ENCODE measurements at places on chromosomes 3 and 15.

- DNase-seq, result no peak
Observed at GRCh38 chr15:84648539-84648938, 5.5 kb downstream of the WDR73 start.

- DNase-seq, result no peak
Observed at GRCh38 chr3:194481103-194481502, 5.7 kb downstream of the ATP13A3 start.

DNA sequence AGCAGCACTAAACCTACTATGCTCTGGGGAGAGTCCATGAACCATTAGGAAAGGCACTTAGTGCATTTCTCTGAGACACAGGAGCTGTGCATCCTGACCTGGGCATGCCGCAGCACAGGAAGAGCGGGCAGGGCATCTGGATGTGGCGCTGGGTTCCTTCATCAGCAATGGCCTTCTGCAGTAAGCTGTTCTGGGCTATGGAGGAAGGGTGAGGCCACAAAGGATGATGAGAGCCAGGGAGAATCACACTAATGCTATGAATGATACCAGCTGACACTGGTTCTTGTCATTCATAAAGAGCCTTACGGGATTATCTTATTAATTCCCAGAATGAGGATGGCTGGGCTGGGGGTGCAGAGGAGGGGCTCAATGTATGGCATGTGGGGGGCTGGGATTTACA, 12.7 kb upstream of the SCN10A start:
- DNase-seq, result no peak

DNA sequence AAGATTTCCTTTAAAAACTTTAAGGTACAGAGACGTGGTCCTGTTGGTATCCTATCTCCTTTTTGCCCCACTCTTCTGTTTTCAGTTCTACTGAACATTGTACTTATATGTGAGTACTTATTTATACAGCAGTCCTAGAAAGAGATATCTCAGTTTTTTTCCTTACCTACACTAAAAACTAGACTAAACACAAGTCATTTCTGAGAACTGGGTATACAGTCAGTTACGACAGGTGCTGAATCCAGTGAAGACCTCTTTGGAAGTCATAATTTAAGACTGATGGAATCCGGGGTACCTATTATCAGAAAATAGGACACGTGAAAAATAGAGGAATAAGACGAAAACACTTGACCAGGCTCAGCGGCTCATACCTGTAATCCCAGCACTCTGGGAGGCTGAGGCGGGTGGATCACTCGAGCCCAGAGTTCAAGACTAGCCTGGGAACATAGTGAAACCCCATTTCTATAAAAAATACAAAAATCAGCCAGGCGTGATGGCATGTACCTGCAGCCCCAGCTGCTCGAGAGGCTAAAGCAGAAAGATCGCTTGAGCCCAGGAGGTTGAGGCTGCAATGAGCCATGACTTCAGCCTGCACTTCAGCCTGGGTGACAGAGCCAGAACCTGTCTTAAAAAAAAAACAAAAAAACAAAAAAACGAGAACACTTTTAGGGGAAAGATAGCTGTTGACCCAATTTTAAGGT, 76.3 kb downstream of the KLHL25 start:
- DNase-seq, result no peak

- no peak for DNase-seq
Observed at GRCh38 chr3:6510713-6511112, 350.2 kb upstream of the GRM7 start.

- DNase-seq, result no peak
Observed at GRCh38 chr15:79942741-79943481, 28.1 kb downstream of the BCL2A1 start.

- DNase-seq, result no peak
Observed at GRCh38 chr3:40299721-40300335, 9.7 kb upstream of the EIF1B start.

- DNase-seq, result no peak
Observed at GRCh38 chr3:193744822-193745684, 152.0 kb downstream of the OPA1 start.

GRCh38 chr15:57550640-57551039, 41.1 kb upstream of the MYZAP start:
- DNase-seq, result peak; percentile 75

GRCh38 chr3:146542179-146542578, 2.2 kb downstream of the PLSCR1 start:
- DNase-seq, result no peak

Measured in LNCaP clone FGC (cell line).